RKO (cell line): ENCODE measurements at places on chromosomes 4 and X.

DNA sequence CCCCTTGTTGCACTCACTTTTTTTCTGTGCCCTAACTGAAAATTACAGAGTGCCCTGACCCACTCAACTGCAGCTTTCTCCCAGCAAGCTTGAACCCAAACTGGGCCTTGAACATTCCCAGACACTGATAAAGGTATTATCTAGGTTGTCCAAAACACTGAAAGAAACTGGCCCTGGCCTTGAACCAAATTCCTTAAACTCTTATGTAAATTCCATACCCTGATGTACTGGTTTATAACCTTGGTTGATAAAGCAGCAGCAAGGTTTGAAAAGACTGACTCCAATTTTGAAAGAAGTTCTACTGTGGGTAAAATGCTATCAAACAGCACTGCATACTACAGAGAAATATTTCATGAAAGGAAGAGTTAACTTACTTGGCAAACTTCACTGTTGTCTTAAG lies 125.6 kb downstream of the PHF8 start:
- no peak for DNase-seq

- DNase-seq = no peak
Observed at GRCh38 chr4:5757954-5758353, 47.0 kb downstream of the EVC start.

- DNase-seq = peak; percentile 89
Observed at GRCh38 chrX:20515841-20516461, 249.2 kb upstream of the RPS6KA3 start.

DNA sequence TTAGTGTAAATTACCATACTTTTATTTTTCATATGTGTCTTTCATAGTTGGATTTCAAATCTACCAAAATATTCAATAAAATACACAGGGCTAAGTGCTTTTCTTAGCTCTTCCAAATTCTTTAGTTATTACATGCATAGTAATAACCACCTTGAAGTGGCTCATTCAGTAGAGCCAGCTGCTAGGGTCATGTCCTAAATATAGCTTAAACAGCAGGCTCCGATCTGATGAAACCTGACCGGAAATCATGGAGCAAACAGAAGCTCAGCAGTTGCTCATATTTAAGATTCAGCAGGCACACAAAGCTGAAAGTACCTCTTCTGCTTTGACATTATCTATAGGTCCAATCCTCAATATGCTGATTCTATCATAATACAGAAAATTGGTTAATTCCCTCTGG lies 1470.4 kb downstream of the ADGRL3 start:
- DNase-seq = peak; percentile 16

- no peak for DNase-seq
Observed at GRCh38 chrX:111506826-111507225, 4.6 kb upstream of the SERTM2 start.

- no peak for DNase-seq
Observed at GRCh38 chr4:110503270-110504083, 27.5 kb downstream of the ENPEP start.

- no peak for DNase-seq
Observed at GRCh38 chr4:85672116-85672515, 197.2 kb downstream of the ARHGAP24 start.

GRCh38 chrX:152028579-152028978 lies 54.1 kb upstream of the GABRE start:
- DNase-seq = no peak

DNA sequence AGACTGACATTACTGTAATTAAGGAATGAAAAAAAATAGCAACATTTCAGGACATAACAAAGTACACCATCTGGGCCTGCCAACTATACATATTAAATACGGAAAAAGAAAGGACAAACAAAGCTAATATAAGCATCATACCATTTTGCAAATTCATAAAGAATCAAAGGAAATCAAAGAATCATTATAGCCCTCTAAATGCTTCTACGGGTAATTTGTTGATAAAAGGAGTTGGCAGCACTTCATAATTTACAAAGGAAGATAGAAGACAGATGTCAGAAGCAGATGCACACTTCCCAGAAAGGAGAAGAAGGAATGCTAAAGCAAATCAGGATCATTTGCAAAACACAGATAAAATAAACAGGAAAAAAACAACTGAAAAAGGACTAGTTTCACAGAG lies 1757.3 kb downstream of the PCDH7 start:
- DNase-seq = no peak

- no peak for DNase-seq
Observed at GRCh38 chr4:150004481-150004880, 73.8 kb upstream of the DCLK2 start.
